ENCODE measurements at places on chromosomes 2 and 18.
A peak's percentile ranks its signal among the peaks of the same experiment; 100 is the strongest.

GRCh38 chr2:240229603-240230235, 89.3 kb upstream of the OTOS start:
- DNase-seq, result no peak

DNA sequence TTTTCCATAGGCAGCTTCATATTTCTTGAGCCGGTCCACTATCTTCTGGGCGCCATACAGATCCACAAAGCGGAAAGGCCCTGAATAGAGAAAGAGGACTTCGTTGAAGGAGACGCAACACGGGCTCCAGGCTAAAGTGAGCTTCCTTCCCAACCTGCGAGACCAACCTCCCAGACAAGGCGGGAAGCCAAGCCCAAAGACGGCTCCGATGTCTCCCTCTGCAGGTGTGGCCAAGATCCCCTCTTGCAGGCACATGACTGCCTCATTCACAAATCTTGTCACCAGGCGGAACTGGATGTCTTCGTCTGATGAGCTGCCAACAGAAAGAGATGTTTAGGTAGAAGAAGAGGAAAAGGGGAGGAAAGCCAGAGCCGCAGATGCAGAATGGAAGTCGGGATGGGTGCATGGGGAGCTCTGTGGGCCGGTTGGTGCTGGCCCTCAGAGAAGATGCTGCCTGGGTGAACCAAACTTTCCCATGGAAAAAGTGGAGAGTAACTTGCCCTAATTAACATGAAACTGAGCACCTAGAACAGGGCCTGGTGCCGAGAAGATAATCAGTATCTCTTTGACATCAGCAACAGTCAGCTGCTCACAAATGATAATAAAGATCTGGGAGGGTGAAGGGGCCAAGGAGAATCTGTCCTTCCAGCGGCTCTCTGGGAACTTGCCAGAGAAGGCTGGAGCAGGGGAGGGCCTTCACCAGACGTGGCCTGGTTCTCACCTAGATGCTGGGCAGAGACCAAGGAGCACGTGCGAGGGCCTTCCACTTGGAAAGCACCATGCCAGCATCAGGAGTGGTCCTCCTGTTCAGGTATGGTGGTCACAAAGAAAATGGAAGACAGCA, 18.6 kb downstream of the GAREM2 start:
- no peak for DNase-seq

- no peak for DNase-seq
Observed at GRCh38 chr2:2523461-2524347, 192.6 kb upstream of the MYT1L start.

DNA sequence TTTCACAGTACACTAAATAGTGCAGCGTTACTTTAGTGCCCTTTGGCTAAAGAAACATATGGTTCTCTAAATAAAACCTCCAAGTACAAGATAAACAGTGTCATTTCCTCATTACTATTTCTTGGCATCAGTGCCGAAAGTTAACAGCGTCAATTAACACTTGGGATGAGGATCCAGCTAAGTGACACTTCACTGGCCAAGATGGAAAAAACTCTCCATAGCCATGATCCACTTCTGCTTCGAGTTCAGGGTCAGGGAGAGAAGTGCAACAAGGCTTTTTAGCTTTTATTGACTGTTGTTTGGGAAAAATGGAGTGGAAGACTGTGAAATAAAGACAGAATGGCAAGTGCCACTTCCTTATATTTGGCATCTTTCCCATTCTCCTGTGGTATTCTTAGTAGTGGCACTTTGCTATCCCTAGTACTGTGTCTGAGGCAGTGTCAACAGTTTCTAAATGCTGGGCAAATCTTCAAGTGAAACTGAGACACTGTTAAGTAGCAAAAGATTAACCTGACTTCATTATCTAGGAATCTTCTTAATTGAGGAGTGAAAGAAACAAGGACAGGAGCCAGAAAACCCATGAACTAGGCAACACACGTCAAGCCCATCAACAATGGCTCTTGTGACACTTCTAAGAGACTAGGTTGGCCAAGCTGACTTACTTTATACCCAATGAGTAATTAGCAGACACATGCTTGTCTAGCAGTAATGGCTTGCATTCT, 222.5 kb upstream of the SESTD1 start:
- DNase-seq, result no peak

GRCh38 chr18:13611142-13611600, 115.2 kb downstream of the FAM210A start:
- peak; percentile 59 for DNase-seq

DNA sequence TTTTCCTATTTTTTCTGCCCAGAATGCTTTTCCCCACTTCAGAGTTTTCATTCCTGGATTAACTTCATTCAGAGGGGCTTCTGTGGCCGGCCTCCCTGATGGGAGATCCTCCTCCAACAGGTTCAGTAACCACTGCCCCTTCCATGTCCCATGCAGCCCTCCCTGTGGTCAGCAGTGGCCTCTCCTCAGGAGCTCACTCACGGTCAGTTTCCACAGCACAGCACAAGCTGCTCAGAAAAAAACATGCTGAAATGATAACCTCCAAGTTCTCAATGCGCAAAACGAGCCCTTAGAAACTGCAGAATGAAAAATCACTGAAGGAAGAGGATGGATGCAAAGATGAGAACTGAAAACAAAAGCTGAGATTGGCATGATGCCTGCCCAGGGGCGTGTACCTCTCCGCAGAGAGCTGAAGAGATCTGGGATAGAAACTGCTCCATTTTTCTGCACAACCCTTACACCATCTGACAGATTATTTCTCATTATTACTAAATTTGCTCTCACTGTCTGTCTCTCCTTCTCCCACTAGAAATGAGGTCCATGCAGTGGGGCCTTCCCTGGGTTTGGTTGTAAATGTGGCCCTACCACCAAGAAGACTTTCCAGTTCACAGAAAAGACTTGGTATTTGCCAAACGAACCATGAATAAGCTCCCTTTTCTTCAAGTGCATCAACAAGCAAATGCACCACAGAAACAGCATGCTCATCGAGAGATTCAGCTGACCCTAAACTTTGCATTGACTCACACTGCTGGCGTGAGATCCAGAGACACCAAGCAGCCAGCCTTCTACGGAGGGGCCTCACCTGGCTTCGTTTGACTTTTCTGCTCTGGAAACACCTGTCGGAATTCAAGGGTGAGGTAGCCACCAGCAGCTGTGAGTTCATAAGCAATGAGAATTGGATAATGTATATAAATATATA, 51.5 kb downstream of the TMEM18 start:
- no peak for DNase-seq

- no peak for DNase-seq
Observed at GRCh38 chr2:28610583-28611201, 114.8 kb downstream of the PLB1 start.
